ENCODE measurements at places on chromosomes 13 and 19. TPM values are rescaled to one million over a fixed set of nuclear protein-coding genes. Genes with fewer than 3 reads are reported as not detected.

DNA sequence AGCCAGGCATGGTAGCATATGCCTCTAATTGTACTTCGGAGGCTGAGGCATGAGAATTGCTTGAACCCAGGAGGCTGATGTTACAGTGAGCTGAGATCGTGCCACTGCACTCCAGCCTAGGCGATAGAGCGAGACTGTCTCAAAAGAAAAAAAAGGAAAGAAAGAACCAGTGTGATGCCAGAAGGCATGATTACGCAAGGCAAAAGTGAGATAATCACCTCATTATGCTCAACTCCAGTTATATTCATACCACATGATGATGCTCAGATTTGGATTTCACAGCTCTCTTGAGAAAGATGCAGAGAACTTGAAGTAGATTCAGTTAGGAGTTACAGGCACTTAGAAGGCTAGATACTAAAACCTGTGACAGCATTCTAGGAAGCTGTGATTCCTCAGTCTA is 21.8 kb downstream of the RCBTB1 start:
- DNase-seq, result no peak

KIR3DL1 gene
- not detected for total RNA-seq

DNA sequence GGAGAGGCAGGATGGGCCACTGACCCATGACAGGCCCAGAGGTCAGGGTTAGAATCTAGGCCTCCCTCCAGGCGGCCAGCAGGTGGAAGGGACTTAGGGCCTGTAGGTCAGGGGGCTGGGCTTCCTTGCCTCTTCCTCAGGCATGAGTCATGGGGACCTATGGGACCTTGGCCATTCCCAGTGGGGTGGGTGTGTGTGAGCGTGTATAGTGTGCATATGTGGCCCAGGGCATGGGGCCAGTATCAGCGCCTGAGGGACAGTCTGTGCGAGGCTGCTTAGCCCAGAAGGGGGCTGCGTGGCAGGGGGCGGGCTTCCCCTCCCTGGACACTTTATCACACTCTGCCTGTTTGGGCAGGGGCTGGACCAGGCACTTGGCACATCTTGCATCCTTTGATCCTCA is 13.3 kb downstream of the KCTD15 start:
- no peak for DNase-seq

GRCh38 chr13:23506807-23507291 is 63.4 kb upstream of the TNFRSF19 start:
- no peak for DNase-seq

HRC gene
- 190 TPM for total RNA-seq

CADM4 gene
- total RNA-seq, result 2.6 TPM
